ENCODE measurements at places on chromosomes 6 and 20. TPM values are rescaled to one million over a fixed set of nuclear protein-coding genes. Genes with fewer than 3 reads are reported as not detected.
A peak's percentile ranks its signal among the peaks of the same experiment; 100 is the strongest.

DNA sequence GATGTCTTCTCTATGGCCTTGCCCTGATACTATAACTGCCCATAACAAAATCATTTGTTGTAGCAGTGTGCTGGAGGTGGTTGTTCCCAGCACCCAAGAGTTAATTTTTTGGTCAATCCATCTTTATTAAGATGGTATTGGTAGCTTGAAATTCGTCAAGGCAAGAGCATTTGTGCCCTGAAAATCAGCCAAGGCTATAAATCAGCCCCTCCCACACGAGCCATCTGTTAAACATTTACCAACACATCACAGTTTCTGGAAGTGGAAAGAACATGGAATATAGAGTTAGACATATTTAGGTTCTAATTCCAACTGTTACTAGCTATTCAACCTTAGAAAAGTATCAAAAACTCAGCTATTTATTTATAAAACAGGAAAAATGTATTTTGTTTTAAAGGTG lies 888.4 kb upstream of the GJE1 start:
- H3K27ac ChIP-seq, result no peak overlapping the region
- H3K27me3 ChIP-seq, result no peaks in the 10 kb centered on the region
- no peaks in the 10 kb centered on the region for H3K36me3 ChIP-seq
- no peak for DNase-seq

DNA sequence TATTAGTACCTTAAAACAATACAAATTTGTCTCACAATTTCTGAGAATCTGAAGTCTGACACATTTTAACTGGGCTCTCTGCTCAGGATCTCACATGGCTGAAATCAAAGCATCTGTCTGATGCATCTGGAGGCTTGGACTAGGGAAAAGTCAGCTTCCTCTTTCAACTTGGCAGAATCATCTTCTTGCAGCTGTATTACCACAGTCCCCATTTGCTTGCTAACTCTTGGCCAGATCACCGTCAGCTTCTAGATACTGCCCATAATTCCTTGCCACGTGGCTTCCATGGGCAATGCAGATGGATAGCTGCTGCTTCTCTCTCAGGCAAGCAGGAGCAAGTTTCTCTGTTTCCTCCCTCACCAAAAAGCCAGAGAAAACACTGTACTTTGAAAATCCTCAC lies 1106.4 kb upstream of the CITED2 start:
- no peaks in the 10 kb centered on the region for H3K36me3 ChIP-seq
- no peak for DNase-seq
- no peak overlapping the region for H3K27ac ChIP-seq
- no peaks in the 10 kb centered on the region for H3K27me3 ChIP-seq
- H3K4me3 ChIP-seq, result no peak overlapping the region

DNA sequence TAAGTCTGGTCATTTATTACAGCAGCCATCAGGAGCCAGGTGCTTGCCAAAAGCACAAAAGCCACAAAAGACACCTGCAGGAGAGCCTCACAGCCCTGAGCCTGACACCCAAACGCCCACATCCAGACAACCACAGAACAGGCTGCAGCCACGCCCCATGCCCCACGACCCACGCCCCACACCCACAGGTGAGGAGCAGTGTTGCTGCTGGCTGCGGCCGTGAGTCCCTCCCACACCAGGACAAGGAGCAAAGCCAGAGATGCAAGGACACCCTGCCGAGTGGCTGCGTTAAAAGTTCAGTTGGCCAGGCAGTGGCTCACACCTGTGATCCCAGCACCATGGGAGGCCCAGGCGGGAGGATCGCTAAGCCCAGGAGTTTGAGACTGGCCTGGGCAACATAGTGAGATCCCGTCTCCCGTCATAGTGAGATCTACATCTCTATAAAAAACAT lies 43.0 kb downstream of the SLC2A4RG start:
- peaks cover 8% of the 10 kb centered on the region for H3K4me1 ChIP-seq
- no peak for DNase-seq
- H3K4me3 ChIP-seq, result no peak overlapping the region
- H3K36me3 ChIP-seq, result no peaks in the 10 kb centered on the region
- H3K27ac ChIP-seq, result no peak overlapping the region
- no peaks in the 10 kb centered on the region for H3K27me3 ChIP-seq

DNA sequence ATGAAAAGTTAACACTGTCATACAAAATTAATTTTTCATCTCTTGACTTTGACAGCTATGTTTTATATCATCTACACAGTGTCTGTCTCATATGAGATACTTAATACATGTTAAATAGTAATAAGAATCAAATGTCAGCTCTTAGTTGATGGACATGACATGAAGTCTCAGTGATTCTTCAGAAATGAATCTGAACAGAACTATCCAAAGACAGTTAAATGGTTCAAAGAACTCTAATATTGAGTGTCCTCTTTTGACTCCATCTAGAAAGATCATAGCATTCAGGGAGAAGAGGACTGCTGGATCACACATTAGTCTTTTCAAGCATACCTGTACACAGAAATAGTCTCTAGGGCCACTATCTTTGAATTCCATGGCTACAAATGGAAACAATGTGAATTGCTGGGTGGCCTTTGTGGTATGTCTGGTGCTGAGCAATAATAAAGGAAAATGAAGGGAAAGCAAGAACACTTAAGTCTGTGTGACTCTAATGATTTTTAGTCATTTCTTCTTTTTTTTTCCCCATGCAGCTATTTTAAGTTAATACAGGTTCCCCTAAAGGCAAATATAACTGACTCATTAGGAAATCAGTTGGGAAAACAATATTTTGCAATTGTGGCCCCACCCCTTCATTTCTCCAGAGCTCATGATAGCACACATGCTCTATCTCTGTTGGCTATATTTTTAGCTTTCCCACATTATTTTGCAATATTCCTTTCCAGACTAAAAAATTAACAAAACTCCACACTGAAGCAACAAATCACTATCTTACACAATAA lies 367.5 kb downstream of the GRIK2 start:
- H3K27me3 ChIP-seq, result no peaks in the 10 kb centered on the region
- H3K4me1 ChIP-seq, result no peaks in the 10 kb centered on the region
- no peak overlapping the region for H3K27ac ChIP-seq

- no peak for DNase-seq
- no peaks in the 10 kb centered on the region for H3K36me3 ChIP-seq
- no peaks in the 10 kb centered on the region for H3K27me3 ChIP-seq
Measured at GRCh38 chr6:130269969-130270635, 47.4 kb upstream of the SAMD3 start.

GRCh38 chr6:43260791-43261190 lies 17.5 kb downstream of the TTBK1 start:
- H3K27me3 ChIP-seq, result no peaks in the 10 kb centered on the region
- no peak overlapping the region for H3K27ac ChIP-seq
- H3K4me3 ChIP-seq, result no peak overlapping the region
- no peak for DNase-seq

DNA sequence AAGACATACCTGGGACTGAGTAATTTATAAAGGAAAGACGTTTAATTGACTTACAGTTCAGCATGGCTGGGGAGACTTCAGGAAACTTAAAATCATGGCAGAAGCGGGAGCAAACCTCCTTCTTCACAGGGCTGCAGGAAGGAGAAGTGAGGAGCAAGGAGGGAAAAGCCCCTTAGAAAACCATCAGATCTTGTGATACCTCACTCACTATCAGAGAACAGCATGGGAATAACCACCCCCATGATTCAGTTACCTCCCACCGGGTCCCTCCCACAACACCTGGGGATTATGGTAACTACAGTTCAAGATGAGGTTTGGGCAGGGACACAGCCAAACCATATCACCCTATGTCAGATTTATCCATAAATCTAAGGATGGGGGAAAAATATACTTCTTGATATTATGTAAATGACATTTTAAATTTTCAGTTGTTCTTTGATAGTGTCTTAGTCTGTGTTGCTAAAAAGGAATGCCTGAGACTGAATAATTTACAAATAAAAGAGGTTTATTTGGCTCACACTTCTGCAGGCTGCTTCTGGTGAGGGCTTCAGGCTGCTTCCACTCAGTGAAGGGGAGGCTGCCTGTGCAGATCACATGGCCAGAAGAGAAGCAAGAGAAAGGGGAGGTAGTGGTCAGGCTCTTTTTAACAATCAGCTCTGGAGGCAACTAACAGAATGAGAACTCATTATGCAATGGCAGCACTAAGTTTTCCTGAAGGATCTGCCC lies 1.2 kb upstream of the MCM9 start:
- no peak overlapping the region for H3K4me3 ChIP-seq
- no peaks in the 10 kb centered on the region for H3K36me3 ChIP-seq
- no peak for DNase-seq
- H3K27me3 ChIP-seq, result no peaks in the 10 kb centered on the region

DNA sequence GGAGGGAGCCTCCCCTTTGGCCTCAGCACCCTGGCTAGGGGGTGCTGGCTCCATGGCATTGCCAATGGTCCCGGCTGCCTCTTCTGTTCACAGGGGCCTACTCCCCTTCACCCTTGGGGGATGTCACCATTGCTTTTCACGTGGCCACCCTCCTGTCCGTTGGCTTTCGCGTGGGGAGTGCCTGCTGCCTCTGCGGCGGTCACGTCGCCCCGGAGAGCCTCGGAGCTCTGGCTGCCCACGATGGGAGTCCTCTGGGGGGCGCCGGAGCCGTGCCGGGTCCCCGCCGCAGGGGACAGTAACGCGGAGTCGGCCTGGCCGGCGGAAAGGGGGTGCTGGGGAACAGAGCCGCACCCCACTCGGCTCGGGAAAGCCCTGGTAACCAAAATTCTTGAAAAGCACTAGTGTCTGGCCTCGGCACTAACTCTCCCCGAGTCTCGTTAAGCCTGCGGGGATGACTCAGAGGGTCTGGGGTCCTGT lies 661 bp upstream of the HEBP2 start:
- peak overlapping the region; percentile 61 for H3K27ac ChIP-seq
- peak overlapping the region; percentile 87 for H3K4me3 ChIP-seq
- no peaks in the 10 kb centered on the region for H3K36me3 ChIP-seq
- no peaks in the 10 kb centered on the region for H3K27me3 ChIP-seq
- no peak for DNase-seq

- no peak overlapping the region for H3K27ac ChIP-seq
- H3K36me3 ChIP-seq, result no peaks in the 10 kb centered on the region
- no peaks in the 10 kb centered on the region for H3K27me3 ChIP-seq
- no peak for DNase-seq
- H3K4me3 ChIP-seq, result no peak overlapping the region
Measured at GRCh38 chr6:163566056-163566455, 151.5 kb downstream of the QKI start.

CD40 gene
- 103 TPM for total RNA-seq

GTSF1L gene
- 0.97 TPM for total RNA-seq

REM1 gene
- total RNA-seq, result not detected

FOXC1 gene
- 1.5 TPM for total RNA-seq

SLC22A3 gene
- 0.05 TPM for total RNA-seq

Measured in GM12878 (cell line).